NCI-H2081 treated with DMSO at 0.1 percent for 48 hours (cell line): ENCODE measurements at places on chromosomes 2 and 18.
A peak's percentile ranks its signal among the peaks of the same experiment; 100 is the strongest.

GRCh38 chr18:34834897-34835296 lies 124.8 kb downstream of the DTNA start:
- DNase-seq: no peak

GRCh38 chr2:111975053-111975552 lies 76.7 kb downstream of the MERTK start:
- no peak for DNase-seq

- DNase-seq: no peak
These were observed 2.2 kb downstream of the ACSL3 start for GRCh38 chr2:222862909-222863544.

DNA sequence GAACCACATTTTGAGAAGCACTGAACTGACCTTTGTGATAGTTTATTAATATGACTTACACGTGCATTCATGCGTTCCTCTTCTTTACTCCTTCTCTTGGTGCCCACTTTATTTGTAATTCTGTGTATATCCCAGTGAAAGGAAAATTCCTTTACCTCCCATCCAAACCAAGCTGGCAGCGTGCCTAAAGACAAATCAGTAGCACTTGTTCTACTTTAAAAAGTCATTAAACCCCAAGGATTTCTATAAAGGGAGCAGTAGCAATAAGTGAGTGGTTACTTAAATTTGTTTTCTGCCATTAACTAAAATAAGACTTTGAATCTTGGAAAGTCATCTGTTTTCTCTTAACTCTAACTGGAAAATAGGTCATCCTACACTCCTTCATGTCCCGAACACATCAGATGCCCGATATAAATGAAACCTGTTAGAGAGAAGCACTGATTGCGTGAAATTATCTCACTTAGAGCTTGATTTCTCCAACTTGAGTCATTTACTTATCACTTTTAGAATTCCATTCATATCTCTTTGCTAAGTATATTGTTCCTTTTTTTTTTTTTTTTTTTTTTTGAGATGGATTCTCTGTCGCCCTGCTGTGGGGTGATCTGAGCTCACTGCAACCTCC lies 10.7 kb downstream of the PIK3C3 start:
- DNase-seq: no peak

- no peak for DNase-seq
These were observed 1.3 kb downstream of the ING5 start for GRCh38 chr2:241703032-241703604.

DNA sequence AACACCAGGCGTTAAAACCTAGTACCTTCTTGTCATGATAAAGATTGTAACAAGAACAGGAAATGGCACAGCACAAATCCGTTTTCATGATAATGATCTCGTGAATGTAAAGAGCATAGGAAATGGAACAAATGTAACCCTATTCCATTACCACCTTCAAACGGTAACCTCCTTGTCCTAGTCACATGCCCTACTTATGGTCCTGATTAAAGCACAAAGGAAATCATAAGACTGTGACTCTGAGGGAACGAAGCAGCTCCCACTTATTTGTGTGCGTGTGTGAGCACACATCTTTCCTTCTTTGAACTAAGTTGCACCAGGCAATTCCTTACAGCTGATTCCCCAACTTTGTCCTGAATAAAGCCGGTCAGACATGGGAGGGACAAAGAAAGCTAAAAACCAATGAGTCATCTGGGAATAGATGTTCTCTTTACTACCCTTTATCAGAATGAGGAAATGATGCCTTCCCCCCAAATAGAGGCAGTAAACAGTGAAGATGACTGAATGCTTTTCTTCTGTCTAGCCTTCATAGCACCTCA lies 192.6 kb downstream of the IKZF2 start:
- no peak for DNase-seq

DNA sequence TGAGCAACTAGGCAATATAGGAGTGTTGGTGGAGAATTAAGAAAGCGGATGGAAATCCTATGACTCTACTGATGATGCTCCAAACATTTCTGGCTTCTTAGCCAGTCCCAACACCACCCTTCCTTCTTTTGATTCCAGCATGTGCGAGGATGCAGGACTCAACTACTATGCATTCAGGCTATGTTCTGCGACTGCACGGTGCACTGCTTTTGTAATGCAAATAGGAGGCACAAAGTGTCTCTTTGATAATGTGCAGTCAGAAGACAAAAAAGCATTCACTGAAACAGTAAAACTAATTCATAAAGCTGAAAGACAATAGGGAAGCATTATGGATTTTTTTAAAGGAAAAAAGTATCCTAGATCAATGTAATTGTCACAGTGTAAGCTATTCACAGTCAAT lies 106.7 kb downstream of the MEIS1 start:
- DNase-seq: no peak

DNA sequence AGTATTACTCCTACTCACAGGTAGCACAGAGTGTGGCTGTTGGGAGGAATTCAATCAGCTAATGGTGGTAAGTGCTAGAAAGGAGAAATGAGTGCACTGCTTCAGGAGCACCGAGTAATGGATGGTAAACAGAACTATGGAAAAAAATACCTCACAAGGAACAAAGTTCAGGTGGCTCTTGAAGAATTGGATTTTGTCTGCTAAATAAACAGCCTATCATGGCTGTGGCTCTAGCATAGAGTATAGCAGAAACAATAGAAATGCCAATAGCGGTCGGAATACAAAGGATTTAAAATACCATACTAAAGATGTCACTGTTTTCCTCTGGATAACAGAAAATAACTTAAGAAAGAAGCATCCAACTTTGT lies 482.5 kb downstream of the NUP35 start:
- no peak for DNase-seq

DNA sequence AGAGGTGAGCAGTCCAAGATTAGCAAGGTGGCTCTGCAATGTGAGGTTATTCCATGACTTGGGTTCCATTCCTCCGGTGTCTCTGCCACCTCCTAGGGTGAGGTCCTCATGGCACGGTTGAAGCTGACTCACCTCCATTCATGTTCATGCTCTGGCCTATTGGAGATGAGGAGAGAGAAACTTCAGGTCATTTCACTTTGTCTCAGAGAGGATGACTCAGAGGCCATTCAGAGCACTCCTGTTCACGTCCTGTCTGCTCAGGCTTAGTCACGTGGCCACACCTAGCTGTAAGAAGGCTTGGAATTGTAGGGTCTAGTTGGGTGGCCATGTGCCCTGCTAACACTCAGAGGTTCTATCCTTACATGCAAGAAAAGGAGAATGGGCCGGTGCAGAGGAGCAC lies 67.5 kb upstream of the MBOAT2 start:
- DNase-seq: no peak

GRCh38 chr2:58571181-58571852 lies 330.2 kb upstream of the FANCL start:
- DNase-seq: peak; percentile 69

DNA sequence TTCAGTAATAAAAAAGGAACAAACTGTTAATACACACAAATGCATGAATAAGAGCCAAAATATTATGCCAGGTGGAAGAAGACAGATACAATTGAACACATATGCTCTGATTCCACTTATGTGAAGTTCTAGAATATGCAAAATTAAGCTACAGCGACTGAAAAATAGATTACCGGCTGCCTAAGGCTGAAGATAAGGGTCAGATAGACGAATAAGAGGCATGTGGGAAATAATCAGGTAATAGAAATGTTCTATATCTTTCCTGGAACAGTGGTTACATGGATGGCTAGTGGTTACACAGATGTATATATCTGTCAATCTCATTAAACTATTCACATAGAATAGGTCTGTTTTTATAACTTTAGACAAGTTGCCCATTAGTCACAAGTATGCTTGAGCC lies 51.9 kb upstream of the REG3G start:
- DNase-seq: no peak

DNA sequence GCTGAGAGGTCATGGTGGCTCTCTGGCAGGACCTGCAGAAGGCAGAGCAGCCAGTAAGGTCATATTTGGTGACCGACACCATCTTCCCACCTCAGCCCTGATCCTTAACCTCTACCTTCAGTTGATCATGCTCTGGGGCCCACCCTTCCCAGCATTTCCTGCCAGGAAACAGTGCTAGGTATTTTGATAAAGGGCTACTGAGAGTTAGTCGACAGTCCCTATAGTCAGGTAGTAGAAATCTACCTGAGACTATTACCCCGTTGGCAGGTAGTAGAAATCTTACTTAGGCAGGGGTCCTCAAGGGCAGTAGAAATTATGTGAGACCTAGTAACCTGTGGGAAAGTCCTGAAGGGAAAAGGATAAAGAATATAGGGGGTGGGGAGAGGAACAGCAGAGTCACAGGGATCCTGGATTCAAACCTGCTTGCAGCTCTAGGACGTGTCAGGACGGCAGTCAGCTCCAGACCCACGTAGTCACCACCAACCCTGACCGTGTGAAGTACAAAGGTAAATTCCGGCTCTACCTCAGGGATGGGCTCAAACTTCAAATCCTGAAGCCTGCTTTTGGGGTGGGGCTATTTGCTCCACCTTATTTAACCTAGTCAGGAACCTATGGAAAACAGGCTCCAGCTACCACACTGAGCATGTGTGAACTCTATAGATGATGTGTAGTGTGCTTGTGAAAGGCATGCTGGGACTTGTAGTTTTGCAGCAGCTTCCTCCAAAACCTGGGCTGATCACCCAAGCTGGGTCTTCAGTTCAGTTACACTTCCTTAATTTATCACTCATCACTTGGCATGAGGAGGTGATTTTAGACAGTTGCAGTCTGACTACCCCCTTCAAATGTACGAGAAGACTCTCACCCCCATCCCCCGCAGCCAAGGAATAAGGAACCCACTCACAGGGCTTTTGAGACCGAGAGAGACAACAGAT lies at the start of gene DQX1:
Gene DQX1 (minus strand): TSS at position 515 of the 932 bp plus-strand sequence. CDS start 502 bp downstream, at position 13.
- no peak for DNase-seq

- DNase-seq: no peak
These were observed 5.5 kb downstream of the PDE11A start for GRCh38 chr2:178066890-178067669.

DNA sequence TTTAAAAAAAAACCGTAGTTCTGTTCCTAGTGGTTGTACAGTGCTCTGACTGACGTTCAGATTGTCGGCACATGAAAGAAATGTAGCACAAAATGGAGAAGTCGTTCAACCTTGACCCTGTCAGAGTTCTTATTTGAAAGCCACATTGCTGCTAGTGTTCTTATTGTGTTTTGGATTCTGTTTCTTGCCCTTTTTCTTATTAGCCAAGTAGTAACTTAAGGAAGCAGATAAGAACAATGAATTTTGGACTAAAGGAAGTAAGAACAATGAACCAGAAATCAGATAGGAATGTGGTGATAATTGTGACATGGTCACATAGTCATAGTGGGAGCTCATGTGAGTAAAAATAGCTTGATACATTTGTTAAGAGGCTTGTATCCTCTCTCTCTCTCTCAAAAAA lies 45.9 kb downstream of the RPIA start:
- no peak for DNase-seq

DNA sequence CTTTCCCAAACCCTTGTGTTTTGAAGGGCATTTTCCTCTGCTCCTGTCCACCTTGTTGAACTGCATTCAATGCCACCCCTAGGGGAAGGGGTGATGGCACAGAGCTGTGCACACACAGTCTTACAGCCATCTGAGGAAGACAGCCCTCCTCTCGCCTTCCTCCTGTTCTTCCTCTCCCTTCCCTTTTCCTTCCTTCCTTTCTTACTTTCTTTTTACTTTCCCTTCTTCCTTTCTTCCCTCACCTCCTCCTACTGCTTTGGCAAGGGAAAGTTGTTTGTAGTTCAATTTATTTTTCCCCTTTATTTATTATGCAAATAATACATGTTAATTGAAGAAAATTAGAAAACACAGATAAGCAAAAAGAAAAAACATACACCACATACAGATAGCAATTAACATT lies 99.4 kb downstream of the CDH20 start:
- DNase-seq: no peak

DNA sequence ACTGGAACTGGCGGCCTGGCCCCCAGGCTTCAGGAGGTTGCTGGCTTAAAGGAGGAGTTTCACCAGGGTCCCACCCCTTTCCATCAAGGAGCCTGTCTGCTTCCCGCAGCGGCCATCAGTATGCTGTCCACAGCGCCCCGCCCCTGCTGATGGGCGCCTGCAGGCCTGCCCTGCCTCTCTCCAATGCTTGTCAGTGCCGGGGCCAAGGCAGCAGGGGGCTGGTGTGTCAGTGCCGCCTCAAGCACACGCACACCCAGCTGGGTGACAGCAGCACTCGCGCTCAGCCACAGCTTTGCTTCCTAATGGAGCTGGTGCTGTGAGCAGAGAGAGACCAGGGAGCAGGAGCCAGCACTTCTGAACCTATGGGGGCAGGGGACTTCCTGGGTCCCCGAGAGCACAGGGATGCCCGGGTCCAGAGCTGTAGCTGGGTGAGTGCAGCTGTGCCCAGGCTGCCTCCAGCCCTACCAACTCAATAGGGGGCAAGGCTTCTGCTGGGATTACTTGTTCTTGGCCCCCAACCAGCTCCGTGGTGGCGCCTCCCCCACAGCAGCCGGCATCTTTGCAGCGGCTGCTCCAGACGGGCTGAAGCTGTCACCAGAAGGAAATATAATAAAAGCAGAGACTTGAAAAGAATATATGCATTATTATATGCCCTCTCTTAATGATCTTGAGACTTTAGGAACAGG lies 377.2 kb upstream of the LRATD1 start:
- no peak for DNase-seq

GRCh38 chr2:218713922-218714321 lies 3.3 kb downstream of the TTLL4 start:
- DNase-seq: no peak
